ENCODE measurements at places on chromosomes 2 and 18.
A peak's percentile ranks its signal among the peaks of the same experiment; 100 is the strongest.

- DNase-seq = no peak
Measured at GRCh38 chr2:142897807-142898206, 20.3 kb downstream of the KYNU start.

GRCh38 chr2:80058562-80058961, 246.0 kb downstream of the LRRTM1 start:
- no peak for DNase-seq

DNA sequence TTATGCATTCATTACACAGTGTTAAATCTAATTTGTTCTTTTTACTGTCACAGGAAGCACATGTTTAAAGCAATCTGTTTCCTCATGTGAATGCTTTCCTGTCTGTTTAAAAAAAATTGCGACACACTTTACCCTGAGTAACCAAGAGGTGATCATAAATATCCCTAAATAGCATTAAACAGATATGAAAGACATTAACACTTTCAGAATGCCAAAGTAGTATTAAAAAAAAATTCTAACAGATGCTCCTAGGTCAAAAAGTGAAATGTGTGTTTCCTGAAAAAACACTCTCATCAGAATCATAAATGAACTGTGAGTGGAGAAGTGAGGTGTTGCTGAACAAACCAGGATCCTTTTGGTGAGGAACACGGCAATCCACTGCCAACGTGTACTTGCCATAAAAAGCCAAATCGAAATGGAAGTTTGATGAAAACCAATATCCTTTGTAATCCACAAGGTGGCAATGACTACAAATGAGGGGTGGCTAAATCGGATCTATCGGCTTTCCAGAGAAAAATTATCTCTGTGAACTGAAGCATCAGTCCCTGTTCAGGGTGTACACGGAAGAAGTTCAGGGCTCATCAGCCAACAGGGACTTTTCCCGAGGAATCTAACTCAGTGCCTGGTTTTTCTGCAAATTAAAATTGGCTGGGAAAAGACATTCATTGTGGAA, 248.9 kb downstream of the TCF4 start:
- DNase-seq = no peak

GRCh38 chr2:134099273-134099672, 154.6 kb upstream of the MGAT5 start:
- no peak for DNase-seq

DNA sequence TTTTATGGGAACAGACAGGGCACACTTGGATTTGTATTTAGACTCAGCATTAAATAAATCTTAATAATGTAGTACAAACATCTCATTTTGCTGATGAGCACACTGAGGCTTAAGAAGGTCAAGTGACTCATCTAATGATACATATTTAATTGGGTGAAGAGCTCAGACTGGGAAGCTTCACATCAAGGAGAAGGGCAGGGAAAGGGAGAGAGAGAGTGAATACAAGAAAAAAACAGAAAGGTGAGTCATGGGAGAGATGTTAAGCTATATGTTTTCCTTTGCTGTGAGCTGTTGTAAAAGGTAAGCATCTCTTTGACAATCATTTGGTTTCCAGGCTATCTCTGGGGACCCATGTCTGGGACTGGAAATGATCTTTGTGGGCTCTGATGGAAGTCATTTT, 277.8 kb downstream of the SETBP1 start:
- DNase-seq = no peak

- DNase-seq = no peak
Measured at GRCh38 chr18:11899063-11899462, 9.1 kb downstream of the MPPE1 start.

DNA sequence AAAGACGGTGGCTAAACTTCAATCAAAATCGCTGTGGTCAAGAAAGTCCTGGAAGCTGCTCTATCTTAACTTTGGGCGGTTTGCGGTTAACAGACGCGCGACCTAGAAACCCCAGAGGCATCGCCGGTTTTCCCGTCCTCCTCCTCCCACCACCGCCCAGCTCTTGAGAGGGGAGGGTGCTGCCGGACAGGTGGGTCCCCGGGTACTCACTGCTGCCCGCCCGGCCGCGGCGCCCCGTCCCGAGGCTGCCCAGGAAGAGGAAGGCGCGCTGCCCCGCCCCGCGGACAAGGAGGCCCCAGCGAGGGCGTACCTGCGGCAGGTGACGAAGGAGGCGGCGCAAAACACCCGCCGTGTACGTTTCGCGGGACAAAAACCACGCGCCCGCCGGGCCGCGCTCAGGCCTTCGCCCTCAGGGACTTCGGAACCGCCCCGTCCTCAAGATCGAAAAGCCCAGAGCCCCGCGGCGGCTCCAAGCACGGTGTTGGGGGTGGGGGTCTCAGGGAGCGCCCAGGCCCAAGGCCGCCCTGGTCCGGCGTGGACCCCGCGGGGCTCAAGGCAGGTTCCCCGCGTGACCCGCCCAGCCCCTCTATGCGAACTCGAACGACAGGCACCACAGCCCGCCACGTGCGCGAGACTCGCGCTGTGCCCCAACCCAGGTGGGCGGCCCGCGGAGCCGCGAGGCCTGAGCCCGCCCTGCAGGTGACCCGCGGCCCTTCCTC, at the start of gene SH3YL1:
TSS of gene SH3YL1 (minus strand) at position 259 of the 719 bp plus-strand sequence. CDS start at position 211, 48 bp downstream.
- peak; percentile 56 for DNase-seq

DNA sequence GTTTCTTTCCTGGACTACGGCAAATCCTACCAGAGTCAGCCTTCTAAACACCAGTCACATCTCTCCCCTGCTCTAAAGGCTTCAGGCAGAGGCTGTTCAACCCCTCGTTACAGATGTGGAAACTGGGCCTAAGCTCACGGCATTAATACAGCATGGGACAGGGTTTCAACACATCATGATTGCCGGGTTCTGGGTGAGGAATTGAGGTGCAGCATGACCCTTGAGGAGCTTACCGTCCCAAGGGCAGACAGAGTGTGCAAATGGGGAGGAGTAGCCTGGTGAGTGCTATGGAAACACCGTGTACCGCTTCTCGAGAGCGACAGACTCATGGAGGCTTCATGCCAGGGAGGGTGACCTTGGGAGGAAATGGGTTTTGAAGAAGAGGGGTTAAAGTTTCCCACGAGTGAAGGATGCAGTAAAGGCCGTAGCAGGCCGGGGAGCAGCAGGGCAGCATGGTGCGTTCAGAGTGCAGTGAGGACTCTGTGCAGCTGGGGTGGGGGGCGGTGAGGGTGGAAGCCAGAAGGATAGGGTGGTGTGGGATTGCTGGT, 51.1 kb downstream of the TGOLN2 start:
- no peak for DNase-seq

DNA sequence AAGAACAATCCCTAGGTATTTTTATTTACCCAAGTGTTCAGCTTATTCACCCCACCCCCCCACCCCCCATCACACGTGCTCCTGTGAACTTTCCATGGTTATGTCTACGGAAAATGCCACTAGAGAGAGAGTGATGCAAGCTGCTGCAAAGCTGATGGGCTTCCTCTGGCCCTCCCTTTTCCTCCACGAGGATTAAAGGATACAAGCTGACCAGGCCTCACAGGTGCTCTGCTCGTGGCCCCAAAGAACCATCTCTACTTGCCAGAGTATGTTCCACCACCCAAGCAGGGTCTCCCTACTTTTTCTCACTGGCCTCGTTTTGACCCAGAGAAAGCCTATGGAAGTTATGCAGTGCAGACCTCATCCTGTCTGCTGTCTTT, 342.6 kb downstream of the CELF4 start:
- no peak for DNase-seq

- no peak for DNase-seq
Measured at GRCh38 chr2:14350856-14351255, 281.7 kb upstream of the LRATD1 start.

- no peak for DNase-seq
Measured at GRCh38 chr2:239773228-239774141, 251.7 kb downstream of the NDUFA10 start.

GRCh38 chr18:23227726-23228070, 92.4 kb downstream of the CABLES1 start:
- DNase-seq = no peak

- DNase-seq = no peak
Measured at GRCh38 chr2:240393831-240394410, 41.5 kb upstream of the GPC1 start.

DNA sequence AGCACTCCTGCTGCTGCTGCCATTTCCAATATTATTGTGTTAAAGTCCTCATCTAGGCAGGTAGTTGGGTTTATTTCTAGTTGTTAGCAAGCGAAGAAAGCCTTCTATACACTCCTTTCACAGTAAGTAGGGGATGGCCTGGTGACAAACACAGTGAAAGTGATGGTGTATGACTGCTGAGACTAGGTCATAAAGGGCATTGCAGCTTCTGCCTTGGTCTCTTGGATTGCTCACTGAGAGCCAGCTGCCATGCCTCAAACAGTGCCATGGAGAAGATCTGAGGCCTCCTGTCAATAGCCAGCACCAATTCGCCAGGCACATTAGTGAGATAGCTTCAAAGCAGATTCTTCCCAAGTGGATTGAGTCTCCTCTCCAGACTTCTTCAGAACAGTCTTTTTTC, 27.6 kb upstream of the MSTN start:
- DNase-seq = no peak

DNA sequence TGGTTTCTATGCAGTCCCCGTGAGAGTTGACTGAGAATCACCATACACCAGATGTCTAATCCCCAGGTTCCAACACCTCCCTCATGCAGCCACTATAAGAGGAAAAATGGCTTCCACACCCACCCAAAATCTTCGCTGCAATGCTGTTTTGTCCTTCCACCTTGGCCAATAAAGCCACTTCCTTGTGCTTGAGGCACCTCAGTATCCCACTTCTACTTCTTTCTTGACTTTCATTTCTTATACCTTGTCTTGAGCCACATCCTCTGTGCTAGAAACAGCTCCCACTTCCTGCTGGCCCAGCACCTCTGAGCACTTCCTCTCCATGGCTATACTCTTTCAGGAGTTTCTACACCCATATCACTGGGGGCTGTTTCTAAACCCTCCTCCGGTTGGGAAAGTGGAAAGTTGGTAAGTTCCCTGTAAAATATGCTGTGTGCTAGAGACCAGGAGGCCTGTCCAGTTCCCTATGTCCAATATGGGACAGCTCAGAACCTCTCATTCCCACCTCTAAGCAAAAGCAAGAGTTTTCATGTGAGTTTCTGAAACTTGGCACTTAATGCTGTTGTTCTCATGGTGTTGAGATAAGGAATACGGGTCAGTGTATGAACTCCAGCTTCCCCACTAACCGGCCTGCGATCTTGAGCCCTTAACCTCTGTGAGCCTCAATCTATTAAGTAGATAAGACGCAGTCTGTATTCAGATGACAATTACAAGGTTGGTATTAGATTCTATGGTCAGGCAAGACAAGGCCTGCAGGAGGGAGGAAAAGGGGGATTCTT, 209.1 kb upstream of the ID2 start:
- DNase-seq = no peak

- DNase-seq = no peak
Measured at GRCh38 chr18:21054252-21054821, 57.3 kb downstream of the ROCK1 start.

DNA sequence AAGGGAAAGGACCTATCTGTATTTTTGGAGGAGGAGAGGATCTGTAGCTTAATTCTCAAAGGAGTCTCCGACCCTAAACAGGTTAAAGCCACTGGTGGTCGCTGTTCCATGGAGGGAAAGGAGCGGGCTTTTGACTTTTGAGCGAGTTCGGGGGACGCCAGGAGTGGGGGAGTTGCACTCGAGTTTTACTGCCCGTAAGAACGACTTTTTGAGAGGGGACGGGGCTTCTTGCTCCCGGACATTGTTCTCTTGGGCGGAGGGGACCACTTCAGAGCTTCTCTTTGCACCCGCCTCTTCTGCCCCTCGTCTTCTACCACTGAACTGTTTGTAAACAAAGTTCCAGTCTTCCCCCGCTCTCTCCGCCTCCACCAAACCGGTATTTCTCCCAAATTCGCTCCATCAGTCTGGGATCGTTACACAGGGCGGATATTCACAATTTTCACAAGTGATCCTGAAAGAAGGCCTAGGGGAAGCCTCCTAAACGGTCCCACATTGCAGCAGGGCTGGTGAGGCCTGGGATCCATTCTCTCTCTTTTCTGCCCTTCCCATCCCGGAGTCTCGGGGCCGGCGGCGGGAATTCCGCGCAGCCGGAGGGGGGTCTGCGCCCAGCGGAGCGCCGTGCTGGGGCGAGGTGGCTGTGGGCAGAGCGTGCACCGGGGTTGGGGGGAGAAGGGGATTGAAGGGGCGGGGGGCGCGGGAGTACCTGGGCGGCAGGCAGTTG, 6.6 kb downstream of the DLX2 start:
- DNase-seq = no peak

- no peak for DNase-seq
Measured at GRCh38 chr2:239674101-239674980, 273.5 kb upstream of the HDAC4 start.
